Stimulated activated CD4-positive, alpha-beta T cell treated with anti-CD3 and anti-CD28 coated beads, Interleukin-1b, Interleukin-23, amount 100 ng/mL, for 4 hours (primary cell): ENCODE measurements at places on chromosomes 3 and 15.

- no peak for DNase-seq
Measured at GRCh38 chr15:68302729-68303128, 25.2 kb downstream of the FEM1B start.

DNA sequence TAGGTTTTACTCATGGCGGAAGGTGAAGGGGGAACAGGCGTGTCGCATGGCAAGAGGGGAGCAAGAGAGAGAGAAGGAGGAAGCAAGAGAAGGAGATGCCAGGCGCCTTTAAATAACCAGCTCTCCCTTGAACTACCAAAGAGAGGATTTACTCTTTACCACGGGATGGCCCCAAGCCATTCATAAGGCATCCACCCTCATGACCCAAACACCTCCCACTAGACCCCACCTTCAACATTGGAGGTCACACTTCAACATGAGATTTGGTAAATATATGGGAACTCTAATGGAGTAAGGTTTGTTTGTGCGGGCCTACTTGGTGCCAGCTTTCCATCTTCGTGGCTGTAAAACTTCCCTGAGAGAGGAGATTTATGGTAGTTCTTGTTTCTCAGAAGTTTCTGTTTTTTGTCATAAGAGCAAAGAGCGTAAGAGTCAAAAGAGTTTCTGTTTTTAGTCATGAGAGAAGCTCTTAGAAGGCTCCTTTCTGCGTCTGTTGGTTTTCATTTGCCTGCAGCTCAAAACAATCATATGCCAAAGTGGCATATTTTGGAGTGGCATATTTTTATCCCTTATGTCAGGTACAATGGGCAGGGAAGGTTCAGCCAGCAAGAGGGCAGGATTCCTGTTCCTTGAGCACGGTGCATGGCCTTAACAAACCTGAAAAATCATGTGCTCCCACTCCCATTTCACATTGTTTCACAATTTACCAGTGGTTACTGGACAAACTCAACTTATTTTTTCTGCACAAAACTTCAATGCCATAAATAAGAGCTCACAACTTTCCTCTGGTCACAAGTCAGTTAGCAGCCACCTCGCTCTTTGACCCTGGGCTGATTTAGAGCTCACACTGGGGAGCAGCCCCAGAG, 12.5 kb downstream of the PML start:
- no peak for DNase-seq

DNA sequence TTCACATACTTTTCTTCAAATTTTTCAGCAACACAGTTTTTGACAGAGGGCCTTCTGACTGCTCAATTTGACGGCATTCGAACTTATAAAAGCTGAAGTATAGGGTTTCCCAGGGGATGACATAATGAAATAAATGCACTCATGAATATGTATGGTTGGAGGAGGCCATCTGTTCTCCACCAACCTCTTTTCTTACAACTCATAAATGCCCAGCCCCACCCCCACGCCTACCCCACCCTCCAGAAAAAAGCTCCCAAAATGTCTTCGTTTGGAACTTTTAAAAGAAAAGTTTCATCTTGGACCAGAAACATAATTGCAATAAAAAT, 211.6 kb upstream of the LRRN1 start:
- DNase-seq, result no peak

- no peak for DNase-seq
Measured at GRCh38 chr3:67349551-67350174, 304.7 kb downstream of the SUCLG2 start.

DNA sequence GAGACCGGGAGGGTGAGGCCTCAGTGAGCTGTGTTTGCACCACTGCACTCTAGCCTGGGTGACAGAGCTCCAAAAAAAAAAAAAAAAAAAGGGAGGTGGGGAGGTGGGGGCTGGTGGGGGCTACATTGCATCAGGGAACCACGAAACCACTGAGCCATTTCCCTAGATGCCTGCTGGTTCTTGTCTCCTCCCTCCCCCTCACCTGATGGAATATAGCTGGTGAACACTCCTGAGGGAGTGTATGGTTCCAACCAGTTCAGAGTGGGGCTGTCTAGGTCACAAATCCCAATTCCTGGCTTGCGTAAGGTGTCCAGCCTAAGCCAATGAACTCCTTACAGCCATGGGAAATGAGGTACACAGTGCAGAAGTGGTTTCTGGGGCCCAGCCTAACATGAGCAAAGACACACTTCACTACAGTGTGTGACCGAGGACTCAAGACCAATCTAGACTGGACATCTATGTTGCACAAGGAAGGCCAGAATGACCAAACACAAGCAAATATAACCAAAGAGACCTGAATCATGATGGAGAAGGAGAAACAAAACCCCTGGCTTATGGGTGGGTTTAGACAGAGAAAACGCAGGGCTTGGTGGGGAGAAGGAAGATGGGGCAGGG, 39.1 kb upstream of the OSBPL11 start:
- no peak for DNase-seq

DNA sequence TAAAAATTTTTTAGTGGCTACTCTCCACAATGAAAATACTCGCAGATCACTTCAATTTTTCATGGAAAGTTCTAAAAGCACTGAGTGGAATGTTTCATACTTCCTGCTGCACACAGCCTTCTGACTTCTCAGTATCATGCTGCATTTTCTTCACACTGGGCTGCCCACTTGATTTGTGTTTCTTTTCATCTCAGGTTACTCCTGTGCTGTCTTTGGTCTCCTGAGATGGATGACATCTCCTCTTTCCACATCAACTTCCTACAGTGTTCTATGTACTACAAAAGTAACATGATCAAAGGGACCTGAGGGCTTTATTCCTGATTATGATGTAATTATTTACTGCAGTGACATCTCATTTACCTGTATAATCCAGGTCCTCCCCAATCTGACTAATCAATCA, 927.7 kb downstream of the ROBO2 start:
- DNase-seq, result no peak

DNA sequence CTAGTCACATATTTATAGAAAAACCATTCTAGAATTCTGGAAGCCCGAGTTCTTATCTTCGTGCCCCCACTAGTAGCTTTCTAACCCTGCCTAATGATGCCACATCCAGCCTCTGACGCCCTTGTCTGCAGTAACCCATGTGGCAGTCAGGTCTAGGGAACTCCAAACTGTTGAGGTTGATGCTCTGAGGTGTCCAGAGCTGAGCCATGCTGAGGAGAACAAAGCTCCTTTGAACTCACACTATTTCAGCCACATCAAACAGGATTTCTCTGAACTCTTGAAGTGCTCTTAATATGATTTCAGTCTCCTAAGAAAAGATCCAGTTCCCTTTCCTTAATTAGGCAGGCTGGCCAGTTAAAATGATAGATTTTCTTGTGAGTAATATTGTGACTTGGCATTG, 150.5 kb upstream of the ST8SIA2 start:
- DNase-seq, result no peak

DNA sequence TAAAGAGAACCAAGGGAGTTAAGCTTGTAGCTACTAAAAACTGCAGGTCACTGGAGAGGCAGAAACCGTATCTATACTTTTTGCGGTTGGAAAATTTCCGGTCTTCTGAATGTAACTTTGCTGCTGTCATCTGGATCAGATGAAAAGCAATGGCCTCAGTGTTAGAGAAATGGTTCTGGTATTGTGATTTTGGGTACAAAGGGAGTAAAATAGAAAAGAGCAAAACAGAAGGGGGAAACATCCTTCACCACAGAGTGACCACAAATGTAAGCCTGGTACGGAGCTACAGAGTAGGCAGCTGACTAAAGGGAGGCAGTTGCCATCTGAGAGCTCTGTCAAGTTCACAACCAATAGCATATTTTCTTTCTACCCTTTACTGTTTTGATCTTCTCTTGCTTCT, 5.6 kb downstream of the CD96 start:
- no peak for DNase-seq

DNA sequence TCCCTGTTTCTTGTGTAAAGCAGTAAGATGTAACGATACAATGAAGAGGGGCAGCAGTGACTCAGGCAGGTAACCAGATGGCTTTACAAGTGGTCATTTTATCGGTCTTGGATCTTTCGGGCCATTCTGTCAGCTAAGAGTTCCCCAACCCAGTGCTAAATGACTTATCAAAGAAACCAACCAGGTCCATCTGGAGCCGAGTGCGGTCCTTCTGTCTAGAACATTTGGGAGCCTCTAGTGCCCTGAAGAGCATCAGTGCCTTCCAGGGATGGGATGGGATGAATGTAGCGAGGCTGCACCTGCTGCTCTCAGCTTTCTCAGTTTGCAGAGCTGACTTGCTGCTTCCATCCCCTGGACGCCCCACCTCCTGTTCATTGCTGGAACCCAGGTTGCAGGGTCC, 131.7 kb upstream of the AGBL1 start:
- no peak for DNase-seq

DNA sequence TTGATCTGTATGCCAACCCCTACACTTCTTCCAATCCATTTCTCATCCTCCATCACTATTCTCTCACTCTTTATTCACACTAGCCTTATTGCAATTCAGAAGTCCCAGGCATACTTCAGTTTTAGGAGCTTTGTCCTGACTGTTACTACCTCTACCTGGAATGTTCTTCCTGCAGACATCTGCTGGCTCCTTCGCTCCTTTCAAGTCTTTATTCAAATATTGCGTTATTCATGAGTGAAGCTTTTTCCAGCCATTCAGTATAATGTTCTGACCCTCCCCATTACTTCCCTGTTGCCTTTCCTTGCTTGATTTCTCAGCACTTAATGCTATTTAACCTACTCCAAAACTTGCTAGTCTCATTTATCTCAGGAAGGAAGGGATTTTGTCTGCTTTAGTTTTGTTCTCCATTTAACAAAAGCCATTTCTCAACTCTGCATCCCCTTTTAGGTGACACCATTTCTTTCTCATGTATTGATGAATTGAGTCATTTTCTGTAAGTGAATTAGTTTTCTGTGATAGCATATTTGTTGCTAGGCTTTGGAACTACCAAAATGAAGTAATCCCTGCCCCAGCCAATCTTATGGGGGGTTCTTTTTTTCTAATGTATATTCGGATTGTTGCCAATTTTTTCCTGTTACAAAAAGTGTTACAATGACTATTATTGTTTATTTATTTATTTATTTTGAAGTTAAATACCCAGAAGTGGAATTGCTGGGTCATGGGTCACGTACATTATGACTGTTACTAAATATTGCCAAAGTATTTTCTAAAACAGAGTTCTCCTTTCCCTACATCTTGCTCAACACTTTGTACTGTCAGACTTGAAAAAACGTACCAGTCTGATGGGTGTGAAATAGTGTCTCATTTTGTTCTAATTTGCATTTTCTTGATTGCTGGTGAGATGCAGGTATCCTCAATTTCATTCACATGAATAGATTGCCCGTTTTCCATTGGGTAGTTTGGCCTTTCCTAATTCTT, 9.4 kb downstream of the ATP11B start:
- no peak for DNase-seq

DNA sequence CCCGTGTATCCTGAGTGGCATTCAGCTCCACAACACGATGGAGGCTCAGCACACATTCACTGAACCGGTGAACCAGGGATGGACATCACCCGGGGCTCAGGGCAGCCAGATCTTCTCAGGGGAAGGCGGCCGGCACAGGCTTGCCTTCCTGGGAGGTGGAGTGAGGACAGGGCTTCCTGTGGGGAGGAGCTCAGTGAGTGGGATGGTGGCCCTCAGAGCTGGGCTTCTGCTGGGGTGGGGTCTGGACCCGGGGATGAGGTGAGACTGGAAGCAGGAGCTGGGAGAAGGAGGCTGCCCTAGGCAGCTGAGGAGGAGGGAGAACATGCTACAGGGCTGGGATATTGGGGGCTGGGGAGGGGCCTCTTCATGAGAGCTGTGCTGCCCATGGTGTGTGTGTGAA, 58.5 kb upstream of the PRR23E start:
- no peak for DNase-seq

GRCh38 chr3:16252243-16252978, 12.3 kb downstream of the DPH3 start:
- no peak for DNase-seq

GRCh38 chr3:104150724-104151123, 1216.0 kb upstream of the ALCAM start:
- no peak for DNase-seq

GRCh38 chr3:173644086-173645082, 246.8 kb downstream of the NLGN1 start:
- no peak for DNase-seq

DNA sequence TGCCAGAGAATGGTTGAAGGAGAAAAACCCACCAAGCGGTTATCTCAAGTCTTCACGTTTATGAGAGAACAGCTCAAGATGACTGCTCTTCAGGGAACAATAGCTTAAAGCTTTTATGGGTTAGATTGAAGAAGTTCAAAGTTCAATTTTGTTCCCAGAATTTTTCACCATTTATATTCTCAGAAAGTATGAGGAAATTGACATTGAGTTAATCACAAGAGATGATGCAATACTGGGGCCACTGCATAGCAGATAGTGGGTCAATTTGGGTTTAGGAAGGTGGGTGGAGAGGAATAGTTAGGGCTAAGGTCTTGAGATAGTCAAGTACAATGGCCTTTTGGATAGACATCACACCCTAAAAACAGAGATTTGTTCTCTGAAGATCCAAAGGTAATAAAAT, 539.3 kb downstream of the SQOR start:
- DNase-seq, result no peak

DNA sequence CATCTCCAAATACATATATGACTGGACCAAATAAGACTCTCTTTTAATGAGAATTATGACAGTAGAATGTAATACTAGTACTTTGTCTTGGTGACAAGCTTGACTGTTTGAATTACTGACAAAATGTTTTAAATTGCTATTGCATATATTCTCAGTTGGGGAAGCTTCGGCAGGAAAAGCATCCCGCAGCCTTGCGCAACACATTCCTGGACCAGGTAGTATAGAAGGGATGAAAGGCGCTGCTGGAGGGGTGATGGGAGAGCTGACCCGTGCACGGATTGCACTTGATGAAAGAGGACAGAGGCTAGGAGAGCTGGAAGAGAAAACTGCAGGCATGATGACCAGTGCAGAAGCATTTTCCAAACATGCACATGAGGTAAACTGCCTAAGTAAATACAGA, 127.6 kb downstream of the POLQ start:
- no peak for DNase-seq

- no peak for DNase-seq
Measured at GRCh38 chr3:161239700-161240099, 18.6 kb downstream of the NMD3 start.

DNA sequence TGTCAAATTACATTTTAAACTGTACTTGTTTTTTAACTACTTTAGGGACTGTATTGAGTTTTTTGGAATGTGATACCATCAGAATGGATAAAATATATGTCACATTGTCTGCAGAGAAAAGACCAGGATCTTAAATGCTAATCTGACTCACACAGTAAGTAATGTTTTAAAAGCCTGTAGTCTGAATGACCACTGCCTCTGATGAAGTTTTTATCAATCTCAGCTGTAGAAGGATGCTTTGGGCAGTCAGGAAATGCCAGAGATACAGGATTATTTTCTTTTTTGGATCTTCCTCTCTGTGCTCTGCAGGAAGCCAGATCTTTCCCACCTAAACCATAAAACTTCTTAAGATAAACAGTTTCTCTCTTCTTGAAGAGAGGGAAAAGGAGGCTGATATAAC, 73.1 kb upstream of the PRTG start:
- no peak for DNase-seq
